ENCODE measurements at places on chromosomes 12 and 14.

- DNase-seq: peak; percentile 0
Observed at GRCh38 chr12:75389706-75390105, 1.2 kb upstream of the GLIPR1L2 start.

DNA sequence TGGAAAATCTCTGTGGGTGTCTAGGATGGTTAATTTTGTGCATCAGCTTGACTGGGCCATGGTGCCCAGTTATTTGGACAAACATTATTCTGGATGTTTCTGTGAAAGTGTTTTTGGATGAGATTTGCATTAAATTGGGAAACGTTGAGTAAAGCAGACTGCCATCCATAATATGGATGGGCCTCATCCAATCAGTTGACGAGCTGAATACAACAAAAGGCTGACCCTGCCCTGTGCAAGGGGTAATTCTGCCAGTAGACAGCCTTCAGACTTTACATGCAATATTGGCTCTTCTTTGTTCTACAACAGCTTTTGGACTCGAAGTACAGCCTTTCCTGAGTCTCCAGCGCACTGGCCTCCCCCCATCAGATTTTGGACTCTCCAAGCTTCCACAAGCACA, 1.5 kb upstream of the CDKN3 start:
- no peak for DNase-seq

GRCh38 chr14:76673261-76673660, 88.0 kb upstream of the VASH1 start:
- DNase-seq: no peak

DNA sequence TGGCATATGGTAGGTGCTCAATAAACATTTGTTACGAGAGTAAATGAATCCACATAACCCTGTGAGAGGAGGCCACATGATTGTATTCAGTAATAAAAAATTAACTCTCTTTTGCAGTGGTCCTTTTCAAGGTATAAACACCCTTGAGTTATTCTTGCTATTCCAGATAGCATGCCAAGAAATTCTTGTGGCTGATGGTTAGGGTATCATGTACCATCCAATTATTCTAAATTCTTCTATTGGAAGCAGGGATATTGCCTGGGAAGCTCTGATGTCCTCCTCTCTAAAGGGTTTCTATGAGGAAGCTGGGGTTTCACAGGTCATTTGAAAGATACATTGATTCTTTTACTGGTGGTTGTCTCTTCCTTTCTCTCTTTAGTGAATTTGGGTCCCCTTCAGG, 10.1 kb downstream of the AKAP6 start:
- DNase-seq: no peak

- DNase-seq: no peak
Observed at GRCh38 chr12:120007272-120007671, 18.2 kb downstream of the BICDL1 start.

DNA sequence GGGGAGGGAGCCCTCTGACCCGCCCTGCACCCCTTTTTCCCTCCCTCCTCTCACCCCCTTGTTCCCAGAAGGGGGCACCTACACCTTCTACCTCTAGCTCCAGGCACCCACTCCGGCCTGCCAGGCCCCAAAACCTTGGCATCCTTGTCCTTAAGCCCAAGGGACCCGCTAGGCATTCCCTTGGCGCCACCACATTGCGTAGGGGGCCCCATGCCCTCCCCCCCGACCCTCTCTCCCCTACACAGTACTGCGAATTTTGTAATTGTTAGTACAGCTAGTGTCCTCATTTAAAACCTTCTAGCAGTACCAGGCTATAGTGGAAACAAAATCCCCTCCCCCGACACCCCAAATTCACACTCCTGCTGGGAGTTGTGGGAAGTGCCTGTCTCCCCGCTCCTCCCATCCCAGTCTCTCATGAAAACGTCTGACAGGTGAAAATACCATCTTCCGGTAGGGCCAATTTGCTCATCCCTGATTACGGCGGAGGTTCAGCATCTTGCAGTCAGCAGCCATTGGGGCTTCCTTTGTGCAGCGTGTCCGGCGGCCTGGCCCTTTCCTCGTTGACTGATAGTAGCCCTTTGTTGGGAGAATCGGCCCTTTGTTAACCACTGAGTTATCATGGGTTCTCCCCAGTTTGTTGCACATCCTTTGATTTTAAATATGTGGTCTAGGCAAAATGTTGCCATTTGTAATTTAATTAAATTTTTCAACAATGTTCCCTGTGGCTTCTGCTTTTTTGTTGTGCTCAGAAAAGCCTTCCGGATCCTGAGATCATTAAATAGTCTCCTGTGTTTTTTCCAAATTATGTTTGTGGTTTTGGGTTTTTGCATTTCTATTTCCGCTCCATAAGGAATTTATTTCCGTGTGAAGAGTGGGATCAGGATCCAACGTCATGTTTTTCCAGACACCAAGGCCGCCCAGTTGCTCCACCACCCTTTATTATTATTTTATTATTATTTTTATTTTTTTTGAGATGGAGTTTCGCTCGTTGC, 7.9 kb upstream of the CEP170B start:
- no peak for DNase-seq

GRCh38 chr12:121810234-121810817, 6.5 kb downstream of the SETD1B start:
- no peak for DNase-seq

GRCh38 chr12:119715268-119715620, 47.3 kb downstream of the PRKAB1 start:
- peak; percentile 47 for DNase-seq

GRCh38 chr12:1980282-1980681, 24.0 kb downstream of the DCP1B start:
- DNase-seq: no peak

DNA sequence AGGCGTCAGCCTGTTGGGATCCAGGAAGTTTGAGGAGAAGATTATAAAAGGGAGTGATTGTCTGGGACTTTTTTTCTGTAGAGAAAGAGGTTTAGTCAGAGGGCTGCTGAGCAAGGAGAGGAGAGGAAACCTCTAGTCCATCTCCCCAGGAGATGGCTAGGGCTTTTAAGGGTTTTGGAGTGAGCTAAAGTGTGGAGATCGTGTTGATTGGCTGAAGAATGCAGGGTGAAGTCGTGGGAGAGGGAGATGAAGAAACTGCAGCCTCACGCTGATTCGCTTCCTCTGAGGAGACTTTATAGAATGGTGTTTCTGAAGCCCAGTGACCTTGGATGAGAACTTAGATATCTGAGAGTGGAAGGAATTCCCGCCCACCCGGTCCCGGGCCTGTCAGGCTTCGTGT, 193.7 kb upstream of the PWP1 start:
- DNase-seq: no peak

GRCh38 chr14:74846968-74847665, 28.8 kb downstream of the PROX2 start:
- DNase-seq: peak; percentile 67

DNA sequence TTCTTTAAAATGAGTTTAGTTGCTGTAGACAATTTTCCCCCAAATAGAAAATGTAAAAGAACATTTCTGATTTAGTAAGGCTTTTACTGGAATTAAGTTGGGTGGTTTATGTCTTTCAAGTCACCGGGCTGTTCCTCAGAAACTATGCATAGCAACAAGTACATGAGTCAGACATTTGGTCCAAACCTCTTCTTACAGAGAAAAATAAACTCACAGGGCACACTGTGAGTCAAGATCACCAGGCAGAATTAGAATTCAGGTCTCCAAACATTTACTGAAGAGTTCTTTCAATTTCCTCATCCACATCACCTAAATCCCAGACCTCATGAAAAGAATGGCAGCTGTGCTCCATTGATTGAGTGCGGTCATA, 476.1 kb upstream of the SOX5 start:
- peak; percentile 65 for DNase-seq

GRCh38 chr12:110314308-110314707, 33.3 kb downstream of the ATP2A2 start:
- peak; percentile 81 for DNase-seq

DNA sequence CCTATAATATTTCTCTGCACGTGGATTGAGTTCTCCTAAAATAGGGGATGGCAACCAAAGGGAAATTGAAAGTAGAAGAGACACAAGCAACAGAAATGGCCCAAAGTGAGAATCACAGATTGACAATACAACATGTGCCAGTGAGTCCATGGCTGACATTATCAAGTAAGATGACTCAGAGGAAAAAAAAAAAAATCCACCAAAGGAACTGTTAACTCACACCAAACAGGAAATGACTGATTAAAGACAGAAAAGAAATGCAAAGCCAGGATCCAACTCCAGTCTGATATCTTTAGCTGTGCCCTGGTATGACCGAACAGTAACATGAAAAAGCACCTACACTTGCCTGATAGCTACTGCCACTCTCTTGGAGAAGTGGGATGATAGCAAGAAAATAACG, 485.0 kb downstream of the PRKD1 start:
- DNase-seq: peak; percentile 68

DNA sequence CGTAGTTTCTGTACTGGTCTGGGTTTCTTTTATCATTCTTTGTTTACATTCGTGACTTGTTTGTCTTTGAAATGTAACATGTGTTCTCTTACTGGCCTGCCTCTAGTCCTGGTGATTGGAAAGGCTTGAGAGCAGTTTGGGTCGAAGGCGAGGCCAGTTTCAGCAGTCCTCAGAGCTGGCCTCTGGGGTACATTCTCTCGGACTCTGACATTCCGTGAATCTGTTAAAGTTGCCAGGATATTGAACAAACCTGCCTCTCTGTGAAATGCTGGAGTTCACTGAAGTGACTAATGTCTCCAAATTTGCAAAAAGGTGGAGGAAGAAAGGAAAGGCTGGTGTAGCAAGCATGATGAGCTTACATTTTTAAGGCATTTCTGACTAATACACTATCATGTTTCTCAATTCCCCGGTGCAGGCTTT, 1.5 kb downstream of the PLEKHA5 start:
- peak; percentile 54 for DNase-seq

GRCh38 chr12:128815779-128816642, 7.7 kb downstream of the SLC15A4 start:
- peak; percentile 29 for DNase-seq

GRCh38 chr14:23164949-23165348, 18.5 kb downstream of the SLC7A8 start:
- DNase-seq: no peak

GRCh38 chr14:67285876-67286452, 44.7 kb downstream of the PALS1 start:
- DNase-seq: peak; percentile 27

DNA sequence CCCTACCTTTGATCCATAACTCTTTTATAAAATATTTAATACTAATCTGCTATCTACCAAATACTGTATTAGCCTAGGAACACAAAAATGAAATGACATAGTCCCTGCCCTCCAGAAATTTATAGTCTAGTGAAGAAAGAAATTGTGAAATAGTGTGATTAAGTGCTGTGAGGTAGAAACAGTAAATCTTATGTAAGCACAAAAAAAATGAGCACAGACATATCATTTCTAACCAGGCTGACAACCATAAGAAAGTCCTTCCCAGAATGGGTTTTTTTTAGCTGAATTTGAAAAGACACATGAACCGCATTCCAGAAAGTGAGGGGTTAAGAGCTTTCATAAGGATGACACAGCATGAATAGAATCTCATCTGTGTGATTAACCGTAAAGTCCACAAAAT, 145.9 kb downstream of the SOX5 start:
- peak; percentile 2 for DNase-seq

DNA sequence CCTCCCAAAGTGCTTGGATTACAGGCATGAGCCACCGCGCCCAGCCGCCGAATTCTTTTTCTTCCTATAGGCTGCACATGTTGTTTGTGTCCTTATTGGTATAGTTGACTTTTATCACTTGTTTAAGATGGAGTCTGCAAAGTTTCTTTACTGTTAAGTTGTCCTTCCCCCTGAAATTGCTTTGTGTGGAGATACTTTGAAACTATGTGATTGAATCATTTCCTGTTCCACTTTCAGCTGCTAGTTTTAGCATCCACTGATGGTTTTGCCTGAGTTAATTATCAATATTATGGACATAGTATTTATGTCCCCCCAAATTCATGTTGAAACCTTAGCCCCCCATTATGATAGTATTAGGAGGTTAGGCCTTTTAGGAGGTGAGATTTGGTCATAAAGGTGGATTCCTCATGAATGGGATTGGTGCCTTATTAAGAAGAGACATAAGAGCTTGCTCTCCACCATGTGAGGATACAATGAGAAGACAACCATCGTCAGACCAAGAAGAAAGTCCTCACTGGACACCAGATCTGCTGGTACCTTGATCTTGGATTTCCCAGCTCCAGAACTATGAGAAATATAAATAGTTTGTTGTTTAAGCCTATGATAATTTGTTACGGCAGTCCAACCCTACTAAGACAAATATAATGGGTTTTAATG, 34.9 kb downstream of the PPHLN1 start:
- no peak for DNase-seq

DNA sequence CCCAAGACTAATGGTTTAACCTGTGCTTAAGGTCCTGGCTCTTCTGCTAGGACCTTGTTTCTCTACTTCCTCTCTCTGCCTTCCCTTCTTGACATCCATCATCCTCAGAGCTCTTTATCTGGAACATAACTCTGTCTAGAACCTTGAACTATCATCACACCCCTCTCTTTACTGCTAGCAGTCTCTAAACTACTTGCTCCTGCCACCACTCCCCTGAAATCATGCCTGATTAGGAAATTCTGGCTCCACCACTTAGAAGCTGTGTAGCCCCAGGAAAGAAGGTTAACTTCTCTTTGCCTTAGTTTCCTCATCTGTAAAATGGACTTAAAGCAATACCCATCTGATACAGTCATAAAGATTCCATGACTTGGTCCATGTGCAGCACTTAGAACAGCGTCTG, 9.1 kb downstream of the SLC38A1 start:
- no peak for DNase-seq

DNA sequence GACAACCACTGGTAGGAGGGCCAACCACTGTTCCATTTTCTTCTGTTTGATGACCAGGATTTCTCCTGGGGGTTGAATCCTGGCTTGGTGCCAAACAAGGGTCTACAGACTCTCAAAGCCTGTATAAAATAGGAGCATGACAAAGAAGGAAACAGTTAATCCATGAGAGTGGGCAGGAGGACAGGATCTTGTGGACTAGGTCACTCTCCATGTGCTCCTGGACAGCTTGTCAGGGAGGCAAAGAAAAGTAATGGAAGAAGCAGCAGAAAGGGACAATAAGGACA, 243.7 kb downstream of the AKAP6 start:
- DNase-seq: no peak

DNA sequence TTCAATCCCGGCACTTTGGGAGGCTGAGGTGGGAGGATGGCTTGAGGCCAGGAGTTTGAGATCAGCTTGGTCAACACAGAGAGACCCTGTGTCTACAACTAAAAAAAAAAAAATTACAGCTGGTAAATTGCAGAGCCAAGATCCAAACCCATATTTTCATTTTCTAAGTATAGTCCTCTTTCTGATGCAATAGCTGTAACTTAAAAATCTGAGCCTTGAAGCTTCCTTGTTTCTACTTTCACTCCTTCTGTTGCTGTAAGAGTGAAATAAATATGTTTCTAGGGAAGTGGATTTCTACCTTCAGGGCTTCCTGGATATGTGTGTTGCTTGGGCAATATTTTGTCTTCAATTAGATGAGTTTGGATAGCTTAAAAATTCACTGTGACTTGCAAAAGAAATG, 42.0 kb upstream of the PRICKLE1 start:
- DNase-seq: no peak
